Activated B cell treated with CpG ODN at 0.5 μM for 24 hours (primary cell): ENCODE measurements at places on chromosomes 7 and 10.
A peak's percentile ranks its signal among the peaks of the same experiment; 100 is the strongest.

DNA sequence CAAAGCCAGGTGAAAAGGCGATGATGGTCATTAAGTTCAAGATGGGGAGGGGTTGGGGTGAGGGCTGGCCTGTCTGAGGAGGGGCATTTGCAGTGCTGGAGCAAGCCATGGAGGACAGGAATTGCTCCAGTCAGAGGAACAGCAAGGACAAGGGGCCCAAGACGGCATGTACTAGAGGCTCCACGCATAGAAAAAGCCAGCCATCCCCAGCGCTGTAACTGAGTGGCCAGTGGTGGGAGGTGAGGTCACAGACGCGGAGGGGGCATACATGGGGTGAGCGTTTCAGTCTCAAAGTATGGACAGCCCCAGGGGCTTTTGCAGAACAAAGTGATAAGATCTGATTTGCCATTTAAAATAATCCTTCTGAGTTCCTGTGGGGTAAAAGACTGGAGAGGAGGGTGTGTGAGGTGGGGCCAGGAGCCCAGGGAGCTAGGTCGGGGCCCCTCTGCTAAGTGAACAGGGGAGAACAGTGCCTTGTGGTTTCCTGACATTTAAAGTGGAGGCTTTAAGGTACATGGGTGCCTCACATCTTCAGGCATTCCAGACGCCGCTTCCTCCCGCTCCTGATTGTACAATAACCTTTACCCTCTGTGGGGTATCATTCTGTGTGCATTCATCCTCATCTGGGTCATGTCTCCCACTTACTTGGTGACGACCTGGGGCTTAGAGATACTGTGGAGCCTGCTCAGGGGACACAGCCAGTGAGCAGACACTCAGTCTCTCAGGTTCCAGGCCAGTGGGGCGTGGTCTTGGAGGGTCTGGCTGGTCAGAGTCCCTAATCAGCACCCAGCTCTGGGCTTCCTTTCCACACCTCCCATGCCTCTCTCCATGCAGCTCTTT, 105.6 kb upstream of the GPR26 start:
- DNase-seq = no peak

- DNase-seq = no peak
Measured at GRCh38 chr7:47657126-47657525, 75.2 kb upstream of the TNS3 start.

DNA sequence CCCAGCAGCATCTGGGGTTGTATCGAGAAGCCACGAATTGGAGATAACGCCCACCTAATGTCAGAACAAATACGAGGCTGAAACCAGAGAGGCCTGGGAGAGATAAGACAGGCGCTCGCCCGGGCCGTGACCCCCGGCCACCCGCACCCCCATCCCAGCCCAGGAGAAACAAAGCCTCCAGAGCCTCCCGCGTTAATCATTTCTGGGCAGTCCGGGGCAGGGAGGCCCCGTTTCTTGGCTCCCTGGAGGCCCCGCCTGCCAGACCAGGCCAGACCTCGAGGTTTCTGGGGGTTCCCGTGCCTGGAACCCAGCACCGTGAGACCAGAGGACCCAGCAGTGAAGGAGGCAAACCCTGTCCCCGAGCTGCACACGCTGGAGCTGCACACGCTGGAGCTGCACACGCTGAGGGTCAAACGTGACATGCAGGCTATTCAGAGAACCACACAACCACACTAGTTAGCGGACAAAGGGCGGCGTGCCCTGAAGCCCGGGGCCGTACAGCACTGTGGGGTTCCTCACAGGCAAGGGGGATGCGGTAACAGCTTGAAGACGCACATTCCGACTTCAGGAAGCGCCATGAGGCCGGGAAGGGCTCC, 53.4 kb downstream of the FOXL3 start:
- no peak for DNase-seq

- DNase-seq = no peak
Measured at GRCh38 chr7:39228946-39229345, 251.2 kb downstream of the POU6F2 start.

GRCh38 chr7:31066516-31067130, 14.5 kb downstream of the ADCYAP1R1 start:
- no peak for DNase-seq

- DNase-seq = no peak
Measured at GRCh38 chr10:58479045-58479444, 33.6 kb upstream of the BICC1 start.

DNA sequence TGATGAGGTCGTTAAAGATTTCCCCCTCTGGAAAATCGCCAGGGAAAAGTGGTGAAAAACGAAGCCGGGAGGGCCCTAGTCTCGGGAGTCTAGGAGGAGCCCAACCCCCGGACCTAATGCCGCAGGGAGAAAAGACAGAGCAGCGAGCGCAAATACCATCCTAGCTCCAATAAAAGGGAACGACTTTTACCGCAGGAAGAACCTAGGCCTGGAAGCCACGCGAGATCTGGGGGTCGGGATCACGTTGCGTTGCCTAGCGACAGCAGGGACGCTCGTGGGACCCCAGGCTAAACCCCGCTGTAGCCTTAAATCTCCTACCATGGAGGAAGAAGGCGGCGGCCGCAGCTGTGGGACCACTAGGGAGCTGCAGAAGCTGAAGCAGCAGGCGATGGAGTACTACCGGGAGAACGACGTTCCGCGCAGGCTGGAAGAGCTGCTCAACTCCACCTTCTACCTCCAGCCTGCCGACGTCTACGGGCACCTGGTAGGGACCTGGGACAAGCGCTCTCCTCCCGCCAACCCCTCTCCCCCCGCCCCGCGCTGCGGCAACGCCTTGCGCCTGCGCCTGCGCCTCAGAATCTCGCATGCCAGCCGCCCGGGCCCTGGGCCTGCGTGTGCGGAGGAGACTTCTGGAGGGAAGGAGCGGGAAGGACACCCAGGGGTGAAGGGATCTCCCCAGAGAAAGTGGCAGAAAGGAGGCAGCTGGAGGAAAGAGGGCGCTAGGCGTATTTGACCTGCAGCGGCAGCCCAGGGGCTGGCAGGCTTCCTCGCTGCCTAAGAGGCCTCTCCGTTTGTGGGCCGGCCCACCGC, at the start of gene ENO4:
Gene ENO4 (plus strand): TSS at position 252 of the 810 bp plus-strand sequence. CDS start 68 bp downstream, at position 320.
- DNase-seq = peak; percentile 44

- no peak for DNase-seq
Measured at GRCh38 chr10:33012306-33012705, 54.3 kb upstream of the ITGB1 start.

DNA sequence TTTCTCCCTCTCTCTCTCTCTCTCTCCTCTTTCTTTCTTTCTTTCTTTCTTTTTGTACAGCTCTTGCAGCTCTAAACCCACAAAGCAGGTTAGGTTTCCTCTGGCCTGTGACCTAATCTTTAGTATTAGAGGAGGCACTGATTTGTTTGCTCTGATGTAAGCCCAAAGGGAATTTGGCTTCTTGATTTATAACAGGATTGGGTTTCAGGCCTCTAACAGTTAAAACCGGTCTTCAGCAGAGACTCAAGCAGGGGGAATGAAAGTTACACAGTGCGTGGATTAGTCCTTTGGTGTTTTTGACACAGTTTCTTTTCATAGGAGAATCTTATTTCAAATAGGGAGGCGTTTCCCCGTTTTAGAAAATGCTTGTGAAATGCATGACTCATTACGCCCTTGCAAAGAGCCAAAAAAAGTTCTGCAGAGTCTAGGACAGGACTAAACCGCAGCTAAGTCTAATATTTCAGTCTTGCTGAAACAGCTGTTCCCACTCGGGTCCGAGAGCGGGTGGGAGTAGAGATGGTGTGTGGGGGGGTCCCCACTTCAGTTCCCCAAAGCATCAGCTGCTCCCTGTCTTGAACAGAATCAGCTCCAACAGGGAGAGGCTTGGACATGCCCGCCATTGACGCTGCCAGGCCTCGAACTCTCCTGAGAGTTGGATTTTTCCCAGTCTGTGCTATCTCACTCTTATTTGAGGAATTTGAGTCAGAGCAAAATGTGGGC, 296.5 kb upstream of the PITRM1 start:
- no peak for DNase-seq

DNA sequence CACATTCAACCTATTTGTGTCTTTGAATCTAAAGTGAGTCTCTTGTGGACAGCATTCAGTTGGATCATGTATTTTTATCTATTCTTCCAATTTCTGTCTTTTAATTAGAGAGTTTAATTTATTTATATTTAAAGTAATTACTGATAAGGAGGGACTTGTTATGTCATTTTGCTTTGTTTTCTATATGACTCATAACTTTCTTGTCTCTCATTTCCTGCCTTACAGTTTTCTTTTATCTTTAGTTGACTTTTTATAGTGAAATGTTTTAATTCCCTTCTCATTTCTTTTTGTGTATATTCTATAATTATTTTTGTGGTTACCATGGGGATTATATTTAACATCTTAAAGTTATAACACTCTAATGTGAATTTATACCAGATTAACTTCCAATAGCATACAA, 7.3 kb upstream of the ZNF518A start:
- no peak for DNase-seq

DNA sequence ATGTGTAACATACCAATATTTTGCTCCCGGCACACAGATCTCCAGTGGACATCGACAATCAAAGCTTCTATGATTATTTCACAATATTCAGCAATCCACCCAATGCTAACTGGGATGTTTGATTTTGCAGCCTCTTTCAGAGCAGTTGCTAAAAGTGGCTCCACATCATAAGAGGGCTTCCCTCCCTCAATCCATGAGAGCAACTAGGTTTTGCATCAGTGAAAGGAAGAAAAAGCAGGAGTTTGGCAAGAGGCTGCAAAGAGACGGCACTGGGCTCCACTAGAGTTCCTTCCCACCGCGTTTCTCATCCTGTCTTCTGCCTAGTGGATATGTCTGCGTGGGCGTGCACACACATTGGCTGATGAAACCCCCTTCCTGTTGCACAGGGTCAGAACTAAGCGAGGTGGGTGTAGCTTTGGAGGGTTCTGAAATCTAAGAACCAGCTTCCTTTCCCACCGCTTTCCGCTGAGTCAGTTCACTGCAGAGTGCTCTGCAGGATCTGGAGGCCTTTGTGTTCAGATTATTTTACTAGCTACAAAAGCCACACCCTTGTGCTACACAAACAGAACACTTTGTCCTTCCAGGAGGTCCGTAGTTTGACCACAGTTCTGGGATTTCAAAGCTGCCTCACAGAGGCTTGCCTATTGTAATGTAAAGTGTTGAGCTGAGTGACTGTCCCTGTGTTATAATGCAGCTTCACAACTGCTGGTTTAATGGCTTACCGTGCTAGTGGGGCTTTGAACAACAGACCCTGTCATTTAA, 28.1 kb downstream of the ARL4A start:
- no peak for DNase-seq

- peak; percentile 41 for DNase-seq
Measured at GRCh38 chr7:101390901-101391301, 28.2 kb downstream of the COL26A1 start.

DNA sequence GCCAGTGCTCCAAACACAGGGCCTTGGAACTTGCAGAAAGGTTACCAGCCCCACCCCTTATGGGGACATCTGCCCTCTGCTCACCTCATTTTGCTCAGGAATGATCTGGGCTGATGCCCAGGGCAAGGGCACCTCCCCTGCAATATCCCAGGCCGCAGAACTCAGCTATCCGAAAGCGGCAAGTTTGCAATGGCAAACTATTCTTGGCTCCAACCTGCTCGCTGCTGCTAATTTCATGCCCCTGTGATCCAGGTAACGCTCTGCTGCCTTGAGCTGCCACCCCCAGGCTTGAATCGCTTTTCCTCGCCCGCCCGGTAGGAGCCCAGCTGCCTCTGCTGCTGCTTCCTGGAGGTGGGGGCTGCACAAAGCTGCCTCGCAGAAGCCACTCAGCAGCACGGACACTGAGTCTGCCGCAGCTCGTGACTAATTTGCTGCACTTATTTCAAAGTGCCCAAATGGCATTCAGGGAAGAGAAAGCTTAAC, 18.2 kb downstream of the SLC29A3 start:
- no peak for DNase-seq

DNA sequence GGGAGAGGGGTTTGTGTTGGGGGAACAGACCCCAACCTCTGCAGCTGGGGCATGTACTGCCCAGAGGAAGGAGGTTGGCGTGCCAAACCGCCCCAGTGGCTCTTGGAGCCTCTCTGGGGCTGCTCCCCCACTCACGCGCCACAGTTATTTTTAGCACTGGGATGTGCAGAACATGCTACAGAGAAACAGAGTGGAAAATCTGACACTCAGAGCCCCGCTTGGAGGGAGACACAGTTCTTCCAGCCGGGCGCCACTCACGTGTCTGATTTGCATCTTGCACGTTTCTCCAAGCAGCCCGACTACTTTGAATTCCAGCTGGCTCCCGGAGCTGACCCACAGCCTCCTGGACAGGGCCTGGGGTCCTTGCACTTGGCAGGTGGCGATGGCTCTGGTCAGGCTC, 182.0 kb downstream of the RPS24 start:
- no peak for DNase-seq

- DNase-seq = no peak
Measured at GRCh38 chr10:100146875-100147650, 38.8 kb downstream of the ERLIN1 start.

DNA sequence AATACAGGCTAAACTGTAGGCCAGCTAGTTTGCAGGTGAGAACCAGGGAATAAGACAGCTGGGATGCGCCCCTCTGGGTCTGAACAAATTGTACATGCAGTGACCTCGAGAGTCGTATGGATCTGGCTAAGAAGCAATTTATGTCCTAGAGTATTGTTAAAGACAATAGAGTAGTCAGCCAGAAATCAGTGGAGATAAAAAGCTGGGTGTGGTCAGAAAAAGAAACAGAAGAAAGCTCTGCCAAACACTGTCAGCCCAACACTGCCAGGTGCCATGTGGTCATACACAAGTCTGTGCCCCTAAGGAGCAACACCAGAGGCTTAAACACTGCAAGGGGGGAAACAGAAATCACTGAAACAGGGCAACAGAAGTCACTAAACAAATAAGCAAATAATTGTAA, 62.2 kb downstream of the CNOT4 start:
- no peak for DNase-seq

DNA sequence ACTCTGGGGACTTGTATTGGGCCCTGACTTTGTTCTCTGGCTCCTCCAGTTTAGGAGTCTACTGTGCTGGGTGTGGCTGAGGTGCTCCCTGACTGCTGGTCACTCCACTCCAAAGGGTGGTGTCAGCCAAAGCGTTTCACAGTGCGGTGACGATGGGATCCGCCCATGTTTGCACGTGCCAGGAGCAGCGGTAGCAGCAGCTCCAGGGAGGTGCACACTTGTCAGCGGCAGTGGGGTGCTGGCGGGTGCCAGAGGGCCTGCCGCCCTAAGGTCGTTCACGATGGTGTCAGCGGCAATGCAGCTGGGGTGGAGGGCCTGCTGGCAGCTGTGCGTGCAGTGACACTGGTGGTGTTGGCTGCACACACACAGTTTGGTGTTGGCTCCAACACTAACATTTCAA, 268.5 kb upstream of the AKR1E2 start:
- DNase-seq = no peak

- no peak for DNase-seq
Measured at GRCh38 chr10:111634191-111634590, 549.4 kb downstream of the GPAM start.

GRCh38 chr10:49625411-49625810, 11.6 kb downstream of the CHAT start:
- no peak for DNase-seq

- no peak for DNase-seq
Measured at GRCh38 chr7:156589808-156590207, 50.8 kb upstream of the RNF32 start.

DNA sequence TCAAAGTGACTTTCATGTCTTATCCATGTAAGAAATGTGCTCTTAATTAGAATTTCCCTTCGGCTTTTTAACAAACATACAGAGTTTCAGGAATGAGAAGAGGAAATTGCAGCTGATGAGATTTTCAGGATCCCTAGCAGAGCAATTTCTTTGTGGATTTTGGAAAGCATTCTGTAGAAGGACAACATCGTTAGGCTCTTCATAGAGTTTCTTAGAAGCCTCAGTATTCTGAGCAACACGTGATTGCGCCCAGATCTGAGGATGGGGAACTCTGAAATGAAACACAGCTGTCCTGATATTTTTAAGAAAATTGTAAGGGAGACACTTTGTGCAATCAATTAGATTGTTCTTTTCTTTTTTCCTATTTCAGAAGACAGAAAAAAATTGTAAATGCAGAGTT, 85.8 kb downstream of the LHFPL3 start:
- DNase-seq = no peak
